ENCODE measurements at places on chromosomes 16 and 17. TPM values are rescaled to one million over a fixed set of nuclear protein-coding genes. Genes with fewer than 3 reads are reported as not detected.

ASPA gene
- 2.5 TPM for total RNA-seq

CDT1 gene
- 1.00 TPM for total RNA-seq

CCDC200 gene
- not detected for total RNA-seq

SLC5A11 gene
- total RNA-seq: not detected

COL1A1 gene
- total RNA-seq: 28.1 TPM

SPEM2 gene
- total RNA-seq: not detected

Measured in Right ventricle myocardium superior (tissue), 1 donor.